ENCODE measurements at places on chromosomes 12 and 14. TPM values are rescaled to one million over a fixed set of nuclear protein-coding genes. Genes with fewer than 3 reads are reported as not detected.

Gene EDDM3A
- total RNA-seq: not detected

- H3K27ac ChIP-seq: no peak overlapping the region
- H3K4me3 ChIP-seq: no peak overlapping the region
- no peaks in the 10 kb centered on the region for H3K36me3 ChIP-seq
- no peaks in the 10 kb centered on the region for H3K27me3 ChIP-seq
- DNase-seq: no peak
These were observed 13.3 kb upstream of the LRRC10 start for GRCh38 chr12:69623970-69624369.

DNA sequence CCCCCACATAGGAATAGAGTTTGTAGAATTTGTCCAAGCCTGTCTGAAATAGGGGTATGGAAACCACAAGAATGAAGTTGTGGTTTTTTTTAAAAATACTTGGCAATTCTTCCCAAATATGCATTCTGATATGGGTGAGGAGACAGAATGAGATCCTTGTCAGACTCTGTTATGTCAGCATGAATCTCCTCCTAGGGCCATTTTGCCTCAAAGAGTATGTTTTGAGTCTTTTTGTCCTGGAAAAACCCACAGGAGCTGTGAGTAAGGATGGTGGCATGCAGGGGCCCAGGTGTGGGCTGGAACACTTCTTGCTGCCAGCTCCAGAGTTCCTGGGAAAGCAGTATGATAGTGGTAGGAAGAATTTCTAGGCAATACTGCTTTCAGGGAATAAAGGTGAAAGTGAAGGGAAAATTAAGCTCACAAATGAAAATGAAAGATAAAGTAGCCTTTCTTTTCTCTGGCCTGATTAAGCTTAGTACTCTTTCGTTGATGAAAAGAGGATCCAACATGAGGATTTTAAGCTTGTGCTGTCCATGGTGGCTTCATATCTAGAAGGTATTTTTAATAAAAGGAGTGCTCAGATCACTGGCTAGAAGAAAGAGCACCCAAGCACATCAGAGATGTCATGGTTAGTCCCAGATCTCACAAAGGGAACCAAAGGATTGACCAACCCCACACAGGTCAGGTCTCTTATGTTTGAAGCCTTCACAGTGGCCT is 130.8 kb downstream of the LLPH start:
- no peak for DNase-seq
- H3K27ac ChIP-seq: no peak overlapping the region
- H3K4me3 ChIP-seq: no peak overlapping the region
- H3K4me1 ChIP-seq: no peaks in the 10 kb centered on the region

DNA sequence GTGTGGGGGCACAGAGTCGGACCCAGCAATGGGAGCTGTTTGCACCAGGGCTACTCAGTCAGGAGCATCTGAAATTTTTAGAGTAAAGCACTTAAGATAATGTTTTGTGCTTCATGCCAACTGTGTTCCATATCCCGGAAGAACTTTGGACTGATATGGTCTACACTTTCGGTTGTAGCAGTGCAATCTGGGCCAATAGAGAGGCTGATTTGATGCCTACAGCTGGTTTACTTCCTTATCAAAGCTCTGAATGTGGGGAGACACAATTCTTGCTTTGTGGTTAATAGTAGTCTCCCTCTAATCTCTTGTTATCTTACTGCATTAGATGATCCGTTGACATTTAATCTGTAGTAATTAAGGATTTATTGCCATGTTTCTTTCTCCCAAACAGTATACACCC is 7.8 kb upstream of the VDR start:
- no peak for DNase-seq
- H3K27me3 ChIP-seq: no peaks in the 10 kb centered on the region

DNA sequence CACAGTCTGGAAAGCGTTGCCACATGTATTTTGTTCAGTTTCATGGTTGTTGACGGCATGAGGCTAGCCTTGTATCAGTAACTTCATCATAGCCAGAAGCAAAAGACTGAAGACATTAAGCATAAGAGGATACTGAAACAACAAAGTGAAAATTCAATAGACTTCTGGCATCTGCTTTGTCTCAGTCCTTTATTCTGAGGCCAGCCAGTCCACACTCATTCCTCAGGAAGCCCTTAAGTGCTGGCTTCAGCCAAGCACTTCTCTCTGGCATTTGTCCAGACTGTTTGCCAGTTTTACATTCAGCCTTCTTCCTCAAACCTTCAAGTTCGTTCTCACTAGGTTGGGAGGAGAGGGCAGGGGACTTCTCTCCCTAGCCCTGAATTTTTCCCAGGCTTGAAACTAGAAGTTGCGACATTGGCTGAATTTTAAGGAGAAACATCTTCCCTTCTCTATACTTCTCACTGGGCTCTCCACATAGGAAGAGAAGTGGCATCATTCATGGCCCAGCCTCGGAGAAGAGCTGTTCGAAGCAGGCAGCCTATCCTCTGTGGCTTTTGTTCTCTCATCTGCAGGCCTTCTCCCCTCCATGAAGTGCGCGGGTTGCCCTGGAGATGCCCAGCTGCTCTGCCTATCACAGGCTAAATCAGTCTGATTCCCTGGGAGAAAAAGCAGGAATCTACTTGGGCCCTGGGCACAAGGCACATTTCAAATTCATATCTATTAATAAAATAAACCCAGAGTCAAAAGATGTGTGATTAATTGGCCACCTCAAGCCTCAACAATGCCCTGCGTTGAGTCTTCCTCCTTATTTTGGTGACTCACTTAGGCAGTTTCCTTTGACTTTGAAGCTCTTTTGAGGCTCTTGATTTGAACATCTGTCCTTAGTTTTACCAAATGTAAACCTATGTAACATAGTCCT is 130.9 kb upstream of the PLEKHA5 start:
- H3K27me3 ChIP-seq: no peaks in the 10 kb centered on the region
- no peaks in the 10 kb centered on the region for H3K36me3 ChIP-seq
- no peak overlapping the region for H3K4me3 ChIP-seq
- peak overlapping the region; percentile 73 for H3K27ac ChIP-seq

GRCh38 chr12:52992699-52993557 is 13.3 kb upstream of the EIF4B start:
- H3K4me1 ChIP-seq: no peaks in the 10 kb centered on the region
- no peak overlapping the region for H3K4me3 ChIP-seq
- no peak for DNase-seq
- H3K27me3 ChIP-seq: no peaks in the 10 kb centered on the region
- no peaks in the 10 kb centered on the region for H3K36me3 ChIP-seq
- peak overlapping the region; percentile 26 for H3K27ac ChIP-seq

- H3K36me3 ChIP-seq: no peaks in the 10 kb centered on the region
- no peaks in the 10 kb centered on the region for H3K4me1 ChIP-seq
- no peaks in the 10 kb centered on the region for H3K27me3 ChIP-seq
- H3K27ac ChIP-seq: no peak overlapping the region
- DNase-seq: no peak
- no peak overlapping the region for H3K4me3 ChIP-seq
These were observed 184.2 kb downstream of the KLHL28 start for GRCh38 chr14:44777584-44777983.

DNA sequence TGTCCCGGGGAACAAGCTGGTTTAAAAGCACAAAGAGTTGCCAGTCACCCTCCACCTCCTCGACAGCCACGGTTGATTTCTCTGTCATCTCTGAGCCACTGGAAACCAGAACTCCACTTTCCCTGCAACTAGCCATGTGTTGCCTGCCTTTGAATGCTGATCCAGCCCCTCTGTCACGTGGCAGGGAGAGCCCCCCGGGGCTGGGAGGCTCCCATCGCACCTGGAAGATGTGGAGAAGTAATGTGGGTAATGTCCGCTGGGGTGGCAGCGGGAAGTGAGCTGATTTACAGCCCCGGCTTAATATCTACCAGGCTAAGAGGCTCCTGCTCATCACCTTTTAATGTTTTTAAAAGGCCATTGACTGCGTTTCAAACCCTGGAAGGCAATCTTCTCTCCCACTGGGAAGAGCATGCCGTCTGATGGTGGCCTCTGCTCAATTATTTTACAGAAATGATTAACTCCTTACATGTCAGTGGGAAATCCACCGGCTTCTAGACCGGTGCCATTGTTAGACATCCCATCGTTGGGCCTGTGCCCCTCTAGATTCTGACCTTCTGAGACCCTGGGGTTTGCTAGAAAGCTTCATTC is 7.4 kb downstream of the PRIMA1 start:
- no peak overlapping the region for H3K4me3 ChIP-seq
- no peaks in the 10 kb centered on the region for H3K27me3 ChIP-seq
- no peak for DNase-seq
- no peaks in the 10 kb centered on the region for H3K4me1 ChIP-seq
- H3K36me3 ChIP-seq: no peaks in the 10 kb centered on the region

Gene LMO3
- 16.5 TPM for total RNA-seq

Gene TBX3
- total RNA-seq: 21.3 TPM

Gene RPGRIP1
- total RNA-seq: 10.4 TPM

DNA sequence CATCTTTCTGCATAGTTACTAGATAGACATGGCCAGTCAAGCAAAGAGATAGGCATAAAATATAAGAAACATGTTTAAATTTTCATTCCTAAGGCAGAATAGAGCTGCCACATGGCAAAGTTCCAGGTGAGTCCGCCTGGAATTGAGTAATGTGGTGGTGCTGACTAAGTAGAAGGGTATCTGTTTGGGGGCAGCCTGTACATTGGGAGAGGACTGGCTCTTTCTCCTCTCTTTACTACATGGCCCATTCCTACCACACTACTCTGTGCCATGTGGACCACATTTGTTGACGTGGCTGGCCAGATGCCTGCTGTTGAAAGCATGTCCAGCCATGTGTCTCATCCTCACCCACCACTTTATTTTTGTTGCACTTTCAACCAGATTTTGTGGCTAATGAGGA is 354.0 kb downstream of the ETNK1 start:
- DNase-seq: no peak
- H3K27me3 ChIP-seq: no peaks in the 10 kb centered on the region
- H3K36me3 ChIP-seq: no peaks in the 10 kb centered on the region
- H3K27ac ChIP-seq: no peak overlapping the region
- H3K4me3 ChIP-seq: no peak overlapping the region

DNA sequence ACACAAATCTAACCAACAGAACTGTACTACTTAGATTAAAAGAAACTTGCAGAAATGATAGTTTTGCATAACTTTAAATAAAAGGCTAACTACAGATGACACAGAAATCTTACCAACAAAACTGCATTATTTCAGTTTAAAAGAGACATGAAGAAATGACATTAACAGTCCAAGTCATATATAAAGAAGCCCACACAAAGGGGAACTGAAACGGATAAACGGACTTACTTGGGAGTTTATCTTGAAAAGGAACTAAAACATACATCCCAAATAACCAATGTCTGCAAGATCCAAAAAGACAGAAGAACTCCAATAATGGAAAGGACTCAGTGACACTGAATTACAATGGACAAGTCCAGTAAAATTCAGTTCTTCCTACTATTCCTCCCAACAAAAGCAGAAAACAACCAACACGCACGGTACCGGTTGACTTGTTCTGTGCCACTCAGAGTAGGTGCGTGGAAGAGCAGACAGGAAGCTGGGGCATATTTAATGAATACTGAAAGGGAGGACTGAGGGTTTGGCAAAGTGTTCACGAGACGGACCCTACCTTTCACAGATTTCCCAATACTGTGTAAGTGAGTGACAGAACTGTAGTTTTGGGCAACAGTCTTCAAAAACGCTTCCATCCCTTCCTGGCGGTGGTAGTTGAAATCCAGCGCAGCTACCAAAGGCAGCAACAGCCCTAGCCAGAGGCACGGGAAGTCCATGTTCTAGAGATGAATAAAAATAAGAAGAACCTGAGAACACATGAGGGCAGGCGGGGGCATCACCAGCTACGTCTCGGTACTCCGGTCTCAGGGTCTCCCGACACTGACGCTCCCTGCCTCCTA is 627 bp downstream of the CPM start:
- no peaks in the 10 kb centered on the region for H3K27me3 ChIP-seq
- H3K4me3 ChIP-seq: peak overlapping the region; percentile 82
- H3K27ac ChIP-seq: no peak overlapping the region
- no peaks in the 10 kb centered on the region for H3K36me3 ChIP-seq
- no peak for DNase-seq

DNA sequence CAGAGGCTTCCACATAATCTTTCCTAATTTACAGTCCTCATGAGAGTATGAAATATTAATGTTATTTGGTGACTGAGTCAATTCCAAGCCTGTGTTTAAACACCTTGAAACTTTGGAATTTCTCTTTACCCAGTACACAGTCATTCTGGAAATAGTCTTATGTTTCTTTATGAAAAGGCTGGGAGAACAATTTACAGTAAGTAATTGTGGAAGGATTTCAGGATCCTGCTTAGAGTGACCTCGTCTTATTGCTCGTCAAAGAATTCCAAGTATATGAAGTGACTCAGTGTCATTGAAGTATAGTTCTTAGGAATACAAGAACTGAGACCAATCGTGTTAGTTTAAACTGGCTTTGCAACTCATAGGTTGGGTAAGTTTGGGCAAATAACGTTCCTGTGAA is 634.2 kb downstream of the SLC16A7 start:
- DNase-seq: no peak
- no peak overlapping the region for H3K4me3 ChIP-seq
- no peaks in the 10 kb centered on the region for H3K4me1 ChIP-seq
- no peaks in the 10 kb centered on the region for H3K27me3 ChIP-seq

DNA sequence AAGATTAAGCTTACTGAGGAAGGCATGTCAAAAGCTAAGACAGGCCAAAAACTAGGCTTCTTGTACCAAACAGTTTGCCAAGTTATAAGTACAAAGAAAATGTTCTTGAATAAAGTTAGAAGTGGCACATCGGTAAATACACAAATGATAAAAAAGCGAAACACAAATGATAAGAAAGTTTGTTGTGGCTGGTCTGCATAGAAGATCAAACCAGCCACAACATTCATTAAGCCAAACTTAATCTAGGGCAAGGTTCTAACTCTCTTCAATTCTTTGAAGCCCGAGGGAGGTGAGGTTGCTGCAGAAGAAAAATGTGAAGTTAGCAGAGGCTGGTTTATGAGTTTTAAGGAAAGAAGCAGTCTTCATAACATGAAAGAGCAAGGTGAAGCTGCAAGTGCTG is 1119.6 kb upstream of the FLRT2 start:
- H3K4me1 ChIP-seq: no peaks in the 10 kb centered on the region
- no peak for DNase-seq
- H3K27ac ChIP-seq: no peak overlapping the region
- no peak overlapping the region for H3K4me3 ChIP-seq
- H3K27me3 ChIP-seq: no peaks in the 10 kb centered on the region
- no peaks in the 10 kb centered on the region for H3K36me3 ChIP-seq

DNA sequence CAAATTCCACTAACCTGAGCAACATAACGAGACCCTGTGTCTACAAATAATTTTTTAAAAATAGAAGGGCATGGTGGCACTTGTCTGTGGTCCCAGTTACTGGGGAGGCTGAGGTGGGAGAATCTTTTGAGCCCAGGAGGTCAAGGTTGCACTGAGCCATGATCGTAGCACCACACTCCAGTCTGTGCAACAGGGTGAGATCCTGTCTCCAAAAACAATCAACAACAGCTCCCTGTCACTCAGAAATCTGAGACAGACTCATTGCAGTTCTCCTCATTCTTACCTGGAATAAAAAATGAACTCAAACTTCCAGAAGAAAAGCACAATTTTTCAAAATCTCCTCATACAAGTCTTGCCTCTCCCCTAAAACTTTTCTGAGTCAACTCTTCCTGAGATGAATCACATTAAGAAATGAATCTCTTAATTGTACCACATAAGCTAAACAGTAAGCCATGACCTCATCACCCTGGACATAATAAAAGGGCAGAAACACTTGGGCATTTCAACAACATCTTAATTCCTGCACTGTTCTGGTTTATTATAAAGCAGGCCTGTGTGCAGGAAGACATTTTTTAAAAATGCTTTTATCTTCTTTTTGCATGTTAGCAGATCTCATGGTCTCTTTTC is 214.3 kb upstream of the CDKN3 start:
- H3K36me3 ChIP-seq: no peaks in the 10 kb centered on the region
- H3K4me1 ChIP-seq: no peaks in the 10 kb centered on the region
- no peak for DNase-seq
- no peak overlapping the region for H3K27ac ChIP-seq

- H3K27ac ChIP-seq: no peak overlapping the region
- H3K27me3 ChIP-seq: no peaks in the 10 kb centered on the region
These were observed 63.4 kb downstream of the ASCL1 start for GRCh38 chr12:103020839-103021238.

Gene HOXC4
- 1.9 TPM for total RNA-seq

Gene A2M
- 457 TPM for total RNA-seq
